ENCODE measurements at places on chromosomes 3 and 15.
A peak's percentile ranks its signal among the peaks of the same experiment; 100 is the strongest.

- peak; percentile 42 for DNase-seq
These were observed 152.2 kb upstream of the SLC2A2 start for GRCh38 chr3:171178714-171179113.

GRCh38 chr3:35705904-35706303 is 66.6 kb downstream of the ARPP21 start:
- DNase-seq, result no peak

- no peak for DNase-seq
These were observed 9.1 kb downstream of the ATOSA start for GRCh38 chr15:52670087-52670486.

- peak; percentile 37 for DNase-seq
These were observed 123.1 kb downstream of the DMXL2 start for GRCh38 chr15:51499379-51499976.

- DNase-seq, result peak; percentile 51
These were observed 32.8 kb downstream of the TPM1 start for GRCh38 chr15:63075015-63075983.
